ELF-1 (cell line): ENCODE measurements at places on chromosomes 5 and 9.
A peak's percentile ranks its signal among the peaks of the same experiment; 100 is the strongest.

GRCh38 chr5:74492230-74492629 is 148.3 kb downstream of the ENC1 start:
- no peak for DNase-seq

DNA sequence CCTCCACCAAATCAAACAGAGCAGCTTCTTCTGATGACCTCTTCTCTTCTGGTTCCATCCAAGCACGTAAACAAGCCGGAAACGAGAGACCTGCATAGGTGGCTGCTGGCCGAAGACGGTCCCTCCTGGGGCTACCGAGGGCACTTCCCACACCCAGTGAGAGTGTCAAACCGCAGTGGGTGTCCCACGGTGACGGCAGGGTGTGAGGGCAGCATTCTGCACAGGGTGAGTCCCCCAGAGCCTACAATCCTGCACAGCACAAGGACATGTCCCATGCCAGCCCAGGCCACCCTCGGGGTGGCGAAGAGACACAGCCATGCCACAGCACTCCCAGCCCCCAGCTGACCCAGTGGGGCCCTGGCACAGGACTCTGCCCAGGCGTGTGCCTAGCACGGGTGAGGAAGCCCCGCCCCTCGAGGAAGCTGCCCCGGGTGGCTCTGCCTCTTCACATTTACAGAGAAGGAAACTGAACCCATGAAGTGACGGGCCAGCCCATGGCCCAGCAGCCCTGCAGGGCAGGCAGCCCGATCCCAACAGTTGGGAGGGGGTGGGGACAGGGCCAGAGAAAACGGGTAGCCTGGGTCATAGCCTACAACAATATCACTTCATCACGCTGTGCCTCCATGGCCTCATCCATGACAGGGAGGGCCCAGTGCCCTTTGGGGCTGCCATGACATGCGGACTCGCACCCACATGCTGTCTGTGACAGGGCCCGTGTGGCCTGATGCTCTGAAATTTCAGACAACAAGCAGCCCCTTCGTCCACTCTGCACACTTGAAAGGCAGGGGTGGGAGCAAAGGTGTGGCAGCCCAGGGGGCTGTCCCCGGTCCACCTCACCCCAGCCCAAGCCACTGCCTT is 43.2 kb downstream of the SEMA4D start:
- DNase-seq: no peak

GRCh38 chr5:152246401-152246800 is 158.7 kb downstream of the NMUR2 start:
- DNase-seq: peak; percentile 29

- no peak for DNase-seq
Measured at GRCh38 chr5:165448753-165449152, 1943.3 kb downstream of the MAT2B start.

DNA sequence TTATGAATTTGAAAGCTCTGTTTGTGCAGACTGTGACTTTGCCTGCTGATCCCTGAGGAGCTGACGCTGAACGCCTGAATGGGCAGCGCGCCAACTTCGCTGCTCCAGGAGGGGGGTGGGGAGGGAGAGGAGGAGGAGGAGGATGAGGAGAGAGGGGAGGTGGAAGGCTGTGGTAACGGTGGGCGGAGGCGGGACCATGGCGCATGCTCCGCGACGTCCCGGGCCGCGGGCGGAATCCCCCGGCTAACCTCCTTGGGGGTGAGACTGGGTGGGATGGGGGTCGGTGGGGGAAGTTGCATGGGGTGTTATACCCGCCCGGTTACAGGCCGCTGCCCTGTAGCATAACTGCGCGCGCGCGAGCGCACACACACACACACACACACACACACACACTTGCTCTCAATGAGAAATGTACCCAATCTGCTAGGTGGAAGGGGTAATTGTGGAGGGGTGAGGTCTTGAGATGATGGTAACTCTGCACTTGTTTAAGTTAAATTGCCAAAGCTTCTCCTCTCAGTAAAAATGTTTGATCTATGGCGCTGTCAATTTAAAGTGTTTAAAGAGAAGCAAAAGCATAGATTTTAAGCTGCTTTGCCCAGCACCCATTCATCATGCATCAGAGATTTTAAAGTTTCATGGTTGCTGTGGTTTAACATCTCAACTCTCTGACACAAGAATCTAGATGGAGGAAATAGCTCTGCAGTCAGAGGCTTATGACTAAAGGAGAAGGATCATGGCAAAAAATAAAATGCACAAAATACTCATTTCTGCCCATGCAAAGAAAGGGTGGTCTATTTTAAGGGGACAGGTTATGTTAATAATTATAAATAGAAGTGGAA is 76.6 kb upstream of the TBCA start:
- peak; percentile 75 for DNase-seq

DNA sequence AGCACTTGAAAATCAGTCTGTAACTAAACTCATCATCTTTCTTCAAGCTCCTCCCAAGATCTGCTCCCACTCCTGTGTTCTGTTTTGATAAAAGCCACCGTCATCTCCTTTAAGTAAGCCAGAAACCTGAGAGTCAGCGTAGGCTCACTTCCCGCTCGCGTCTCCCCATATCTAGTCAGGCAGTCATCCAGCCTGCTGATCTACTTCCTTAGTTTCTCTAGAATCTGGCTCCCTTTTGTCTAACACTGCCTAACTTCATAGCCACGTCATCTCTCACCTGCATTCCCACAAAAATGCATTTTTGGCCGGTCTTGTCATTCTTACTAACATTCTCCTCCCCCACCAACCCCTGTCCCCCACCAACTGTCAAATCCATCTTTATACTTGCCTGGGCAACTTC is 3.0 kb upstream of the TJP2 start:
- DNase-seq: no peak

- no peak for DNase-seq
Measured at GRCh38 chr5:132865668-132866341, 464 bp downstream of the GDF9 start.

DNA sequence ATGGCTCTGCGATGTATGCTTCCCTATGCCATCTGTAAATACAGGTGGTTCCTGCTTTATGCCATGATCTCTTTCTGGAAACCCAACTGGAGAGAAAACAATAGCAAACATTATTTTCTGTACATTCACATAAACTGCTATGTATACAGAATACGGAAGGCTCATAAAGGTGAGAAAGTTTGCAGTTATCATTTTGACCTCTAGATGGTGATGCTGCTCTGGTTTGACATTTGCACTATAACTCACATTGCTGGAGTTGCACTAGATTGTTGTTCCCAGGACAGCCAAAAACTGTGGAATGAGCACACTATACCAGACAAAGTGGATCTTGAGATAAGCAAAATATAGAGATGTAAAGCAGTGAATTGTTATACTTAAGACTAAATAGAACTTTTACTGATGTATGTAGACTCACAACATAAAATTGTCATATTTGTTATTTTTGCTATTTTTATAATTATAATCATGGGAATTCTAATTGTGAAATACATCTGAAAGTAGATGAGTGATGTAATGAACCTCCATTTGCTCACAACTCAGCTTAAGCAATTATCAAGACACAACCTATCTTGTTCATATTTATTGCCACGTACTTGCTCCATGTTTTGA is 246.5 kb downstream of the PTPRD start:
- DNase-seq: peak; percentile 8

DNA sequence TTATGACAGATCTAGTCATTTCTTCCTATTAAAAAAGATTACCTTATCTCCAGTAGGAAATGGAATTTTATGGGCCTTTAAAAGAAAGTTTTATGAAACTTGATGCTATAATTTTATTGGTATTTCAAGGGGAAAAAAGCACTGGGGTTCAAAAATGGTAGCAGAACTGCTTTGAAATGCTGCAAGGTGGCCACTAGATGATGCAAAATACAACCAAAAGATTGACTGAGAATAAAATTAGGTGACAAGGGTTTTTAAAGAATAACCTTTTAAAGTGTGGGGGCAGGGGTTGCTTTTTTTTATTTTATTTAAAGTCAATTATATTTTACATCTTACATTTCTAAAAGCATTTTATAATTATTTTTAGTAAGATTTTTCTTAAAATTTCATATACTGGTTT is 61.7 kb downstream of the KLF9 start:
- no peak for DNase-seq

GRCh38 chr5:170892196-170892595 is 30.4 kb downstream of the RANBP17 start:
- DNase-seq: no peak

DNA sequence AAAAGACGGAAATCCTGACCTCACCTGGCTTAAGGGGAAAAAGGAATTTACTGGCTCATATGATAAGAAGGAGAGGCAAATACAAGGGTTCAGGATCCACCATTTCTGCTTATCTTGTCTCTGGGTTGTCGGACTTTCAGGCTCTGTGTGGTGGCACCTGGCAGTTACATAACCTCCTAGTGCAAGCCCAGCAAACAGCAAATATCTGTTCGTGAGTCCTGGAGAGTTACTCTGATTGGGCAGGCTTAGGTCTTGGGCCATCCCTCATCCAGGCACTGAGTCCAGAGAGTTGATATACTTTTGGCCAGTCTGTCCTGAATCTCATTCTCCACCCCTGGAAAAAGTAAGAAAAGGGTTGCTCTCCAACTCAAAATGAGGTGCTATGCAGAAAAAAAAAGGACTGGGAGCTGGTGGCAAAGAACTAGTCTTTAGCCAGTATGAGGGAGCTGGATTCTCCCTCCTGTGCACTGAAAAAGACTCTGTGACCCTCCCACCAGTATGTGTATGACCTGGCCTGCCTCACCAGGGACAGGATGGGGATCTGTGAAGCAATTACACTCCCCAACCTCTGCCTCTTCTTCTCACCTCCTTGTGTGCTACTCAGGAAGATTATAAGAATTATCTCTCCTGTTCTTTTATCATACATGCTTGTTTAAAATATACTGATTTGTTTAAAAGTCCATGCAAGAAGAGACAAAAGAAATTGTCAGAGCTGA is 282.9 kb downstream of the ARHGAP26 start:
- no peak for DNase-seq

DNA sequence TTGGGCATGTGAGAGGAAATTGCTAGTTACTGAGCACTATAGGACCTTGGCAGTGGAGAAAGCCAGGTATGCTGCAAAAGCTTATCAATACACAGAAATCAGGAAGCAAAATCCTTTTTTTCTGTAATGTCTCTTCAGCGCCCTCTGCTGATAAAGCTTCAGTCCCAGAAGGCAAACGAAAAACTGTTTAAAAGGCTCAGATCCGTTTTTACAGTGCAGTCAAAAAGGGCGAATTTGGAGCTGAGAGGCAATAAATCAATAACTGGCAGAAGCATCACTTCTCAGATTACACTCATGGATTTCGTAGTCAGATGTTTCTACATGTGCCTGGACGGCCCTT is 1.1 kb upstream of the MAN2A1 start:
- no peak for DNase-seq

DNA sequence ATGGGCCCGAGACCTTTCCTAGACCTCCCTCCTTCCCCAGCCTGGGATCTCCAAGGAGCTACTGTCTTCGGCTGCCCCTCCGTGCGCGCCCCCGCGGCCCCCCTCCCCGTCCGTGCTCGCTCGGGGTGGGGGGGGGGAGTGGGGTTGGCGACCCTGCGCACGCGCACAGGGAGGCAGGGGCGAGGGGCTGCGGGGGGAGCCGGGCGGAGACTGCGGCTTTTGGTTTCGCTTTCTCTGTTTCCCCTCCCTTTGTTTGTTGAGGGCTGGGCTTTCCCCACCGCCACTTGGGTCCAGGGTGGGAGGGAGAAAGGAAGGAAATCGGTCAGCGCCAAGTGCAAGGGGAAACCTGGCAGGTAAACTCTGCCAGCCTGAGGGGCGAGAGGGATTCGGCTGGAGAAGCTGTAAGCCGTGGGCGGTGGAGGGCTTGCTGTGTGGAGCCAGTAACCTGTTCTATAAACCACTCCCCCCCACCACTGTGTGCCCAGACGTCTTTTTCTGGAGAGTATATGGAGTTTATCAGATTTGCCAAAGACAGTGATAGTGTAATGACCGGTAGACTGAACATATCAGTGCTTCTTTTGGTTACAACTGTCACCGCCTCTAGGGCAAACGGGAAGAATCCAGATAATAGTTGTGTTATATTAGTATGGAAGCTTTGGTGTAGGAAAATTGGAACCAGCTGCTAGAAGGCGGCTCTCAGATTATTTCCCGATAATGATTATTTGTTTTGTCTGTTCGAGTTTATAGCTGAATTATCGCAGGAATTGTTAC is 684 bp downstream of the DNAJA1 start:
- peak; percentile 78 for DNase-seq

- peak; percentile 67 for DNase-seq
Measured at GRCh38 chr5:88666761-88667495, 216.1 kb downstream of the MEF2C start.

GRCh38 chr5:132074772-132075718 is 1.5 kb downstream of the CSF2 start:
- DNase-seq: peak; percentile 14

DNA sequence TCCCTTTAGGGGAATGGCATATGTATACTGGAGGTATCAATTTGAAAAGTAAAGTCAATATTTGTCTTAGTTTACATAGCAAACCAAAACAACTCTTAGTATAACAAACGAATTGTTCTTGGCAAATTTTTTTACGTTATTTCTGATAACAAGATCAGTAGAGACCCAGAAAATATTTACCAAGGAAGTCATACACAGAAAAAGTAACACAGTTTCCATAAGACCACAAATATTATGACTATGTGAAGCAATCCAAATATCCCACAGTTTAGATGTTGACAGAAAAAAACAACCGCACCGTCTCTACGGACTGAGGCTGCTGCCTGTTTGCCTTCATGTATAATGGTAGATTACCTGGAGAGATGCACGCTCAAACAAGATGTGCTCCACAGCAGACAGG is 46.5 kb upstream of the DAPK1 start:
- DNase-seq: no peak

DNA sequence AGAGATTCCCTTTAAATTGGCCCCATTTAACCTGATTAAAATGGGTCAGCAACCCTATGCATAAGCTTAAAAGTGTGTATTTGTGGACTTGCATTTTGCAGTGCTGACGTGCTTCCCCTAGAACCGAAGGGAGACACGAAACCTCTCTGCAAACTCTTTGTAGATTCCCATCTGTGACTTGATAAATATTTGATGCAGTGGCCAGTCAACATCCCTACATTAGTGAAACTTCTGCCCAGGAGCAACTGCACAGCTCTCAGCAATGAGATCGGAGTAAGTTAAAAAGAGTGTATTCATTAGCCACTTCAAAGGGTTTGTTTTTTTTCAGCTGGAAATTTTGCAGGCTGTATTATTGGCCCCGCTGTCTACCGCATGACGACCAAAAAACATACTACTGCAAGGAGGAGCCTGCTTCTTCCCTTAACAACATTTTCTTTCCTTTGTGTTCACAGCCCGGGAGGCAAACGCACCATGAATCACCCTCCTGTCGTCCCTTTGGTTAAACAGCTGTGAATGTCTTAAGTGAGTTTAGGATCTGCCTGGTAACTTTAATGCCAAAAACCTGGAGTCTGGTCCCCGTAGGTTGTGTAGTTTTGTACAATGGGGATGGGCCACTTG is 38.0 kb upstream of the TCERG1 start:
- peak; percentile 62 for DNase-seq
